Breast epithelium (tissue), 4 donors: ENCODE measurements at places on chromosomes 7 and 10. TPM values are rescaled to one million over a fixed set of nuclear protein-coding genes. Genes with fewer than 3 reads are reported as not detected.

DNA sequence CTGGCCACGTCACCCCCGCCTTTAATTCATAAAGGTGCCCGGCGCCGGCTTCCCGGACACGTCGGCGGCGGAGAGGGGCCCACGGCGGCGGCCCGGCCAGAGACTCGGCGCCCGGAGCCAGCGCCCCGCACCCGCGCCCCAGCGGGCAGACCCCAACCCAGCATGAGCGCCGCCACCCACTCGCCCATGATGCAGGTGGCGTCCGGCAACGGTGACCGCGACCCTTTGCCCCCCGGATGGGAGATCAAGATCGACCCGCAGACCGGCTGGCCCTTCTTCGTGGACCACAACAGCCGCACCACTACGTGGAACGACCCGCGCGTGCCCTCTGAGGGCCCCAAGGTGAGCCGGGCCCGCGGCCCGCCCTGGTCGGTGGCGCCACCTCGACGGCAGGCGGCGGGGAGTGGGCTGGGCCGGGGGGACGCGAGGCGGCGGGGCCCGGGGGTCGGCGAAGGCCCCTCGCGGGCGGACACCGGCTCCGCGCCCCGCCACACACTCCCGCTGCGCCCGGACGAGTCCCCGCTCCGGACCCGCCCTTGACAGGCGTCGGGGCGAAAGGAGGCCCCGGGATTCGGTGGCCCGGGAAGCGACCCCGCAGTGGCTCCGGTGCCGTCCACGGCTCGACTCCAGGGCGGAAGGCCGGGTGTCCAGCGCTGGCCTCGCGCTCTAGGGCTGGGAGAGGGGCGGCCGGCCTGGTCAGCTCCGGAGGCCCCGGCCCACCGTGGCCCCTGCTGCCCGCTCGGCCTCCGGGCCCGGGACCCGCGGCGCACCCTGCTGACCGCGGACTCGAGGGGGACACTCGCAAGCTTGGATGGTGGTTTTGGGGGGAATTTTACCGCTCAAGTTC, 557 bp downstream of the BAG3 start:
- no peak for DNase-seq

GRCh38 chr7:30032310-30033125, 4.3 kb downstream of the PLEKHA8 start:
- no peak for DNase-seq

GRCh38 chr10:132997517-132998265, 55.3 kb upstream of the CFAP46 start:
- no peak for DNase-seq

PARD3 gene
- 48.2 TPM for total RNA-seq
